ENCODE measurements at places on chromosomes 11 and 22.
A peak's percentile ranks its signal among the peaks of the same experiment; 100 is the strongest.

- DNase-seq = no peak
Observed at GRCh38 chr11:34001557-34002064, 49.9 kb upstream of the CAPRIN1 start.

DNA sequence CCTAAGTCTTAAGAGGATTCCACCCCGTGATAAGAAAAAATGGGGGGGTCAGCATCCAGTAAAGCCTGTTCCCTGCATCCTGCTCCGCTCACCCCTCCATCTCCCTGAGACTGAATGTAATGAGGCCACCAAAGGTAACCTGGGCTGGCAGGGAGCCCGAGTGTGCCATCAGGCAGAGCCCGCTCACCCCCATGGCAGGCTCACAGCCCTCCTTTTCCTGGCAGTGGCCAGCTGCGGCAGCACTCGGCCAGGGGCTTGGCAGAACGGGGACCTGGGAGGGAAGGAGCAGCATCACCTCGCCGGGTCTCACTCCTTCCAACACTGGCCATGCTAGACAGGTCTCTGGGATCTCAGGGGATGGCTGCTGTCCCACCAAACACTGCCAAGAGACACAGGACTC is 64.4 kb downstream of the PRDM11 start:
- no peak for DNase-seq

DNA sequence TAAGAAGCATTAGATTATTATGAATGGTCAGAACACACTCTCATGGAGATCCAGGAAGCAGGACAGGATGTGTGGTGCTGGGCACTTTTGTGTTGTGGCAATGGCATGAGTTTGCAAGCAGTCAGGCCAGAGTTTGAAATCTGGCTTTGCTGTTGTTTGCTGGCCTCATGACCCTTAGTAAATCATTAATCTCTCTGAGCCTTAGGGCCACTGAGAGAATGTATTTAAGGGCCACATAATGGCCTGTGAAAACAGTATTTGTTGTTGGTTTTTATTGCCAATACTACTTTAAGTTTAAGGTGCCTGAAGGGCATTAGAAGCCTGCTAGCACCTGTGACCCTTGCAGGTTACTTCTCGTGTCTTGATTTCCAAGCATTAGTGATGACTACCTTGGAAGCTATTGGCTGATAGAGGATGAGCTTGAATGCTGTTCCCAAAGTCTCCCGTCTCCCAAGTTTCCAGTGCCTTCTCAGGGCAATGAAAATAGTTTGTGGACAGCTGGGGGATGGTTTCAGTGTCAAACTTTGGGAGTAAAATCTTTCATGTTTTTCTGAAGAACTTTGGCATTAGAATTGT is 24.6 kb downstream of the STIM1 start:
- DNase-seq = no peak

GRCh38 chr11:48124880-48125279 is 91.7 kb upstream of the OR4B1 start:
- DNase-seq = no peak

GRCh38 chr11:71482746-71483364 is 29.9 kb downstream of the NADSYN1 start:
- no peak for DNase-seq

DNA sequence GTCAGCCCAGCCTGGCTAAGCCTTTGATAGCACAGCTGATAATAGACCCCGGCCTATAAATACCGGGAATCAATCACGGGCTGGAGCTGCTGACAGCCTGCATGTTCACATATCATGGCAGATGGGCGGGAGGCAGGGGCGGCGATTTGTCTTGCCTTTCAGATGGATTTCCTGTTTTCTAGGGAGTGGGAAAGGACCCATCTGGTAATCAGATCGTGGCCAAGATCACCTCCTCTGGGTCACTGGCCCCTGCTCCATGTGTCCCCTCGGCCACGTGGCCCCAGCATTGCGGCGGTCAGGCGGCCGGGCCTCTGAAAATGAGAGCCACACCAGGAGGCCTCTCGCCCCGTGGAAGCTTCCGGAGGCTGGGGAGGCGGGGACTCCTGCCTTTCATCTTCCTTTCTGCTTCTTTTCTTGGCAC is 36.6 kb downstream of the SMIM38 start:
- DNase-seq = no peak

GRCh38 chr11:44483919-44484610 is 81.4 kb upstream of the CD82 start:
- DNase-seq = no peak

DNA sequence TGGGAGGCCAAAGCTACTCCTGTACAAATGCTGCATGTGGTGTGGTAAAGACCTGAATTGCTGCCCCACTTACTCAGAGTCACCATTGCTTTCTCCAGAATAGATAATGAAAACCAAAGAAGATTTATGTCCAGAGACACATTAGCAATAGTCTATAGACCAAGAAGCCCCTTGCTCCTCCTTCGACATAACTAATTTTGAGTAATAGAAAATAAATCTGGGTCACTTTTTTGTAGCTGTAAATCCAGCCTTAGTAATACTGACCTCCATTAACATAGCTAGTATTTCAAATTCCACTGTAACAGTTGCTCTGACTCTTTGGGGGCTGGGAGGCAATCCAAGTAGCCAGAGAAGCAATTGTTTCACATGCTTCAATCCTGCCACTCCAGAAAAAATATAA is 145.9 kb downstream of the MAML2 start:
- no peak for DNase-seq

DNA sequence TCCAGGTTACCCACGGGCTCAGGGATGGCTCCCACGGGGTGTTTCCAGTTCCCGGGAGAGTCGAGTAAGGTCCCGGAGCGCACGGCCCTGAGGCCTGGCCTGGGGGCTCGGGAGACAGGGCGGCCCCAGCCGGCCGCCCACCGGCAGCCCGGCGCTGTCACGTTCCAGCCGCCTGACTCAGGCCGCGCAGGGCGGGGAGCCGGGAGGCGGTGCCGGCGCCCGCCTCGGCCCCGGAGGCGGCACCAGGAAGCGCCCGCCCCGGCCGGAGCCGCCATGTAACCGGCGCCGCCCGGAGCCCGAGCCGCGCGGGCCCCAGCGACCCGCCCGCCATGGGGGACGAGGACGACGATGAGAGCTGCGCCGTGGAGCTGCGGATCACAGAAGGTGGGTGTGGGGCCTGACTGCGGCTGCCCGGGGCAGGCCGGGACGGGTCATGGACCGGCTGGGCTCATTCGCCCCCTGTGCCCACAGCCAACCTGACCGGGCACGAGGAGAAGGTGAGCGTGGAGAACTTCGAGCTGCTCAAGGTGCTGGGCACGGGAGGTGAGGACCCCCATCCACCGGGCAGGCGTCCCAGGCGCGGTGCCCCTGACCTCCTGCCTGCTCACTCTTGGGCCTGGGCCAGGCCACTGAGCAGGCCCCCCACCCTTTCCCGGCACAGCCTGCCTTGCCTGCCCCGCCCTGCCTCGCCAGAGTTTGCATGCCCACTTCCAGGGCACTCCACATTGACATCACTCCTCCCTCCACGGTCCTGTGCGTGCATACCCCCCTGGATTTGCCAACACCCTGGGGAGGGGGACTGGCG is at the start of gene RPS6KA4:
Gene RPS6KA4 (plus strand): TSS at position 256 of the 805 bp plus-strand sequence. CDS start 74 bp downstream, at position 330.
- peak; percentile 38 for DNase-seq

DNA sequence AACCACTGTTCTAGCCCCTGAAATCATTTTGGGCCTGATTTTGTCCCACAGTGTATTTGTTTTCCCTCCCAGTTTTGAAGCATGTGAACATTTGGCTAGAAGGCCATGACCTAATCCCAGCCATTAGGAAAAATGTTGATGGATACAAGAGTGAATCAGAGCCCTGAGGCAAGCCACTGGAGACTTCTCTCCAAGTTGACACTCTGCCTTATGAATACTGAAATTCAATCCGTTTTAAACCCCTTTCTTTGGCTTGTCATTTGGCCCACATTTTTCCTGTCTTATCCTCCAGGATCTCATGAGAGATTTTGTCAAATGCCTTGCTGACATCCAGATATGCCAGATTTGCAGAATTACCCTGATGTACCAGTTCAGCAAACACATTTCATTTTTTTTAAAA is 158.8 kb downstream of the FAT3 start:
- DNase-seq = no peak

DNA sequence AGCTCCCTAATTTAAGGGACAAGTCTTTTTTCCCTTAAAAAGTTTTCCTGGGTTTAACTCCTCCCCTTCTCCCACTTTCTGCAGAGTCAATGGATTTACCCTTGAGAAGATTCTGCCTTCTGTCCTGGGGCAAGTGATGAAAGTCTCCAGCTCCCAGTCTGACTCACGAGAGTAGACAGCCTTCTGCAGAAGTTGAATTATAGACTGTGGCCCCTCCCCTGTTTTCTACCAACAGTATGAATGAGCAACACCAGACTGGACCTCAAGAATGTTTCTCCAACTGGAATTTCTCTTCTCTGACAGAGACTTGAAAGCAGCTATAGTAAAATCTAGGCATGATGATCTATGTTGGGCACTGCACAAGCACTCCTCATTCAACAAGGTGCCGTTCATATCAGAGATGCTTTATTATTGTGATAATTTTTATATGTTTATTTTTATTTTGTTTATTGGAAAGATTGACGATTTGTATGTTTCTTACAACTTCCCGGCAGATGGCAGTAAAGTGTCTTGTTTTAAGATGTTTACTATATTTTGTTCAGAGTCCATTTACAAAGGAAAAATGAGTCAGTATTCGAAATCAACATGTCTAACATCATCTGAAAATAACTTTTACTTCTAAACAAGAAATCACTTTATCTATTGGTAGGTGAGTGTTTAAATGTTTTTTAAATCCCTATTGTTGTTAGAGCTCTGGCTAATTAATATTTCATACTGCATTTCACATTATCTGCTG is 56.6 kb downstream of the LMO2 start:
- DNase-seq = no peak

DNA sequence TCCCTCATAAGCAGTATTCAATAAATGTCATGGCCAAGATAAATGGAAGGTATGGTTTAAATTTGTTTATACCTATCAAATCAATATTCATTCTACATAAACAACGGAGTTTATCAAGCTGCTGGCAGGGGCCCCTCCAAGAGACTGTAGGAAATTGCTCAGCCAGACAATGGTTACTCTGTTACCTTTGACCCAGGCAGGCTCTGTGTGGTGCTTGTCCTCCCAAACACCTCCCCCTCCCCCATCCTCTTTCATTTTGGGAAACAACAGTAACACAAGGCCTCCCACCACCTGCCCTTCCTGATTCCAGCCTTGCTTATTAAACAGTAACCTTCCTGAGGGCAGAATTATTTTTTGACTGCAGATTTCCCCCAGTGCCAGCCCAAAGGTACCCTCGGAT is 10.5 kb upstream of the ZBTB16 start:
- DNase-seq = no peak

GRCh38 chr11:84300092-84300491 is 1013.9 kb upstream of the CCDC90B start:
- DNase-seq = no peak

GRCh38 chr11:58928691-58929090 is 10.6 kb upstream of the GLYATL1 start:
- DNase-seq = no peak

- peak; percentile 36 for DNase-seq
Observed at GRCh38 chr11:19259487-19260345, 19.0 kb upstream of the E2F8 start.

GRCh38 chr11:45225961-45226871 is 59.9 kb downstream of the SYT13 start:
- DNase-seq = no peak

DNA sequence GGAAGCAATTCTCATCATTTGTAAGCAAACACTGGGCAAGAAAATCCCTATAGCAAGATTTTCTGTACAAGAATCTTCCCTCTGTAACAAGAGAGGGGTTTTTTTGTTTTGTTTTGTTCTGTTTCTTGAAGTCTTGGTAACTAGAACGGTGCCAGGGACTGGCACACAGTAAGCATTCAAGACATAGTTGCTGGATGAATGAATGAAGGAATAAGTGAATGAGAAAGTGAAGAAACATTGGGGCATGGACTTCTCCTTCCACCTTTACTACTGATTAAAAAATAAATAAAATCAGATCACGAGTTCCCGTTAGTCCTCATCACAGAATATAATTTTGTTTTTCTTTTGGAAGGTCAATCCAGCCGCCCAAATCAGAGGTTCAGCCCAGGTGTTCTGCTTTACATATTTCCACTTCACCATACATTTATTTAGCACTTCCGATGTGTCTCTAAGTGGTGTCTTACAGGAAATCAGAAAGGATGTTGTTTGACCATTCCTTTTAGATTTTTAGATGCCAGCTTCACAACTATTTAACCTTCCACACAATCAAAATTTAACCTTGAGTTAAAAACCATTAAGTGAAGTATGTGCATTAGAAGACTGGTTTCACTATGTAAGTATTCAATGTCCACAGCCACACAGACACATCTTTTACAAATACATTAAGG is 281.2 kb downstream of the CADM1 start:
- DNase-seq = no peak

DNA sequence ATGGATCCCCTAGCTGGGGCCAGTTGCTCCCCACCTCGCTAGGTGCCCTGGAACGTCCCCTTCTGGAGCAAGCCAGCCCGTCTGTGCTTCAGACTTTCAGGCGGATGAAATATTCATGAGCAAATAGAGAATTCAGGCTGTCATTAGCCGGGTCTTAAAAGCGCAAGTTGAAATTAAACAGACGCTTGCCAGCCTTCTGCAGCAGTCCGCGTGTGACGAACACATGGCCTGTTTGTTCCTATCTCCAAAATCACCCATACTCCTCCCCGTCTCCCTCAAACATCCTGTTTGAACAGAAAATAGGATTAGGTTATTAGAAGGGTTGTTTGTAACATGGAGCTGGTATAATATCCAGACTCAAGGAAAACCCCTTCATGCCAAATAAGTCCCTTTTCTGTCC is 38.7 kb downstream of the MYO18B start:
- no peak for DNase-seq

GRCh38 chr11:36407356-36407755 is 102.7 kb downstream of the TRAF6 start:
- no peak for DNase-seq

- no peak for DNase-seq
Observed at GRCh38 chr11:125083312-125084056, 20.4 kb downstream of the SLC37A2 start.

DNA sequence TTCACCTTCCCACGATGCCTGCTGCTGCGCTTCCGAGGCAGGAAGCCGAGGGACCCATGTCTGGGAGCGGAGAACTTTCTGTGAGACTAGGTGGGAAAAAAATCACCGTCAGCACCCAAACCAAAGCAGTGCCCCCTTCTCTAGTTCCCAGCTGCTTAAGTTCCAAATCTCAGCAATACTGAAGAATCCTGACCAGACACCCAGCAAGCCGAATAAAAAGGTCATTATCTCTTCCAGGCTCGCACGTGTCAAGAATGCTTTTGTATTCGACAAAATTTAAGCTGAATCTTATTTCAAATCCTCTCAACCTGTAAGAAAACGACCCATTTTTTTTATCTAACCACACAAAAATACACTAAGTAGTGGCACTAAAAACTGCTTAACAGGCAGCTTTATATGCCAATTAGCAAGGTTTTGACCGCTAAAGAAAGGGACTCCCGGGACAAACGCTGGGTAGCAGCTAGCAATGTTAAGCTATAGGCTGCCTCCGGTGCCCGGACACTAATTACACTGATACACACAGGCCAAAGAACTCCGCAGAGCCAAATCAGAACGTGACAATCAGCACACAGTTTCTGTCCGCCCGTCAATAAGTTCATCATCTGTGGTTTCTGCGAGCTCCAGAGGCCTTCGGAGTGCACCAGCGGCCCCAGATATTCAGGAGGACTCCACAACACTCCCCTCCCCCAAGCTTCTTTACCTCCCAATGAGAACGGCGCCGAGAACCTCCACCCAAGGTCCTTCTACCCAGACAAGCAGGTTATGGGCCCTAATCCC is 728 bp downstream of the RPL3 start:
- peak; percentile 47 for DNase-seq

Data from CD4-positive, alpha-beta T cell treated with Interferon gamma for 1 hour (primary cell).